ENCODE measurements at places on chromosomes 16 and 17.

DNA sequence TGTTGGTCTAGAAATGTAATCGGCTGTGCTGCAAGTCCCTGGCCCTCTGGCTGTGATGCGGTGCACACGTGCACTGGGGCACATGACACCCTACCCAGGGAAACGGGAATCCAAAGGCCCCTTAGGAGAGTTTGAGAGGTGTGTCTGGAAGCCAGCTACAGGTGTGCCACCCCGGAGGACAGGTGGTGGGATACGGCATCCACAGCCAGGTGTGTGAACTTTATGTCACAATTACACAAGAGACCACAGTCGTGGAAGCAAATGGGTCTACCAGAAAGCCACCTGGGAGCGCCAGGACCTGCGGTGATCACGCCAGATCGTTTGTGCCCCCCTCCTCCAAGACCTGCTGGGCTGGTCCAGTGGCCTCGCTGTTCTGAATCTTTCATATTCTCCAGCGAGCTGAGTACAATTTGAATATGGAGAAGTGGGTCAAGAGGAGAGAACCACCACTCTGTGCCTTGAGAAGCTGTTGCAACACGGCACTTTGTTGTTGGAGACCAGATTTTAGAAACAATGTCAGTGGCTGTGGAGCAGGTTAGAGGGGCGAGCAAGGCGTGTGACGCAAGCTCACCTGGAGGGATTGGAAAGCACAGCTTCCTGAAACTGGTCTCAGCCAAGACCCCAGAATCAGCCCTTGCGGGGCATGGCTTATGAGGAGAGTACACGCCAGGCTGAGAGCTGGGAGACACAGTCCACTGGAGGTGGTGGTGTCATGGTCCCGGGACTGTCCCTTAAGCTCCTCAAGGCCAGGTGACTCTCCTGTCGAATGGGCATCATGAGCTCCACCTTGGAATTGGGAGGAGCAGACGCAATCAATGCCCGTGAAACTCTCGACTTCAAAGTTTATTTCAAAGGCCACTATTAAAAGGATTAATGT lies 37.4 kb downstream of the COX4I1 start:
- DNase-seq = no peak

DNA sequence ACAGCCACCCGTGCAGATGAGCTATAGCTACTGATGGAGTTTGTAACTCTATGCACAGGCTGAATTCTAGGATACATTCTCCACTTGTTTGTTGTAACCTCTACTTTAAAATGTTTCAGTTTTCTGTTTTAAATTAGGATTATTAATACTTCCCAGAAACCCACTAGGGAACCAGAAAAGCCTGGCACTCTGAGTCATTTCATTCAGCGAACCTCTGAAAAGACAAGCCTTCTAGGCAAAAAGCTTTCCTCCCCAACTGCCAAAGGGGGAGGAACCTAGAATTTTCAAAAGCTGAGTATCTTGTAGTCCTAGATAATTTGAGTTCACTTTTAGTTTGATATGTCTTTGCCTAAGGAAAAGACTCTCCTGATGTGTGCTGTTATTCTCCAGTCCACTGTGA lies 43.2 kb downstream of the GOSR1 start:
- no peak for DNase-seq

DNA sequence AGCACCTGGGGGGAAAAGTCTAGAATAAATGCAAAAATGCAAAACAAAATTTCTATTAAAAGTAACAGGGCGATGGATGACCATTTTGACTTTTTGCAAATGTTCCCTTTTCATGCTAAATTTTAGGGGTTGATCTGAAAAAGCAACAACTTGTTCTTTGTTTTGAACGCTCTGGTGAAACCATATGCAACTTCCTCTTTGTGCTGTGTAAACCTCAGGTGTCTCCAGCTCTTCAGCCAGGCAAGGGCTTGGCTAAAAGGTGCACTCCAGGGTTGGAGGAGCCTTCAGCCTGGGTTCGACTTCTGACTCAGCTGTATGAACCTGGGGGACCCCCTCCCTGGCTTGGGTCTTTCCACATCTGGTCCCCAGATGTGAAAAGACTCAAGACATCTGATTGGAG lies 9.5 kb downstream of the IRF8 start:
- peak; percentile 93 for DNase-seq

GRCh38 chr16:84225126-84225525 lies 14.7 kb downstream of the KCNG4 start:
- DNase-seq = no peak

- DNase-seq = no peak
These were observed 20.5 kb downstream of the KRT9 start for GRCh38 chr17:41551365-41551764.

DNA sequence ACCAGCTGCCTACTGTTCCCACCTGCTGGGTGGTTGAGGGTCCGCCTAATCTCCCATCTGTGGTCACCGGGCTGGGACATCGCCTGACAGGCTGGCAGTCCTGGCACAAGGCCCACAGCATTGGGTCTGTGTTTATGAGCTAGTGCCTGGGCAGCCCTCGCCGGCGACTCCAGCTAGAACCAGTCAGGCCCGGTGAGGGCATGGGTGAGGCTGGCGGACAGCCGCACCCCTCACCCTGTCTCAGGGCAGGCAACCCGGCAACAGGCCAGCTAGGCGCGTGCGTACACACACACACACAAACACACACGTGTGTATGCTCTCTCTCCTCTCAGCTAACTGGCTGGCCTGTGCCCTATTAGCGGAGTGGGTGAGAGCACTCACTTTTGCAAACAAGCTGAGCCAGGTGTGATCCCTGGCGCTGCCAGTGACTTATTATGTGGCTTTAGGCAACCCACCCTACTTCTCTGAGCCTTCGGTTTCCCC lies 10.4 kb downstream of the HSD11B2 start:
- DNase-seq = no peak

- no peak for DNase-seq
These were observed 5.7 kb downstream of the CBX1 start for GRCh38 chr17:48095611-48096010.

DNA sequence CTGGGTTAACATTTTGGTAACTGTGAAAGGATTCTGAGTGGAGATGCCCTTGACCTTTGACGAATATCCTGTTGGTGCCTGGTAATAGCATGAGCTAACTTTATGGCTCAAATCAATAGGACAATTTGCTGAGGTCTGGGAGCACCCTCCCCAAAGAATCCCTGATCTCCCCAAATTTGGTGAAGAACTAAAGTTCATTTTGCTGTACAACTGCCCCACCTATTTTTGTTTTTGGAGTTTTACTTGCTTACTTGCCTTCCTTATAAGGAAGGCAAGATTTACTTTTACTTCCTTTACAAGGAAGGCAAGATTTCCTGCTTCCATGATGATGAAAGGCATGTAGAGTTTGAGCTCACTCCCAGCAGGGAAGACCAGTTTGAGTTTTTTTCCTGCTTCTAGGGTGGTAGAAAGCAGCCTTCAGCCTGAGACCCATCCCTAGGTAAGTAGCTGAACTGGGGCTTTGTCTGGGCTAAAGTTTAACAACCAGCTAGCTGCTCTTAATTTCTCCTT lies 2.8 kb downstream of the KRTAP4-9 start:
- DNase-seq = no peak

DNA sequence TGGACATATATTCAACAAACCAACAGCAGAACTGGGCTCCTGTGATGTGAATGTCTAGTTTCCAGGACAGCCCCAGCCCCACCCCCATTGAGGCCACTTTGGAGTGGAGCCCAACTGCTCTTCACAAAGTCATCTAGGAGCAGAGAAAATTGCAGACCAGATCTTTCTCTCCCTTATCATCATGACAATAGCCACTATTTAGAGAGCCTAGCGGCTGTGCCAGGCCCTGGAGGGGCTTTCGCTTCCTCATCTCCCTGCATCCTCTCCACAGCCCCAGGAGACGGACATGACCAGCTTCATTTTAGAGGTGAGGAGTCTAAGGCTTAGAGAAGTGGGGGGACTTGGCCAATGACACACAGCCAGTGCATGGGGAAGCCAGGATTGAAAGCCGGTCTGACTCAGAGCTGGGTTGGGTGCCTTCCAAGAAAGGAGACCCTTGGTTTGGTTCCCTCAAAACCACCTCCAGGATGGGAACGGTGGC lies 1.4 kb downstream of the PRSS8 start:
- DNase-seq = no peak

DNA sequence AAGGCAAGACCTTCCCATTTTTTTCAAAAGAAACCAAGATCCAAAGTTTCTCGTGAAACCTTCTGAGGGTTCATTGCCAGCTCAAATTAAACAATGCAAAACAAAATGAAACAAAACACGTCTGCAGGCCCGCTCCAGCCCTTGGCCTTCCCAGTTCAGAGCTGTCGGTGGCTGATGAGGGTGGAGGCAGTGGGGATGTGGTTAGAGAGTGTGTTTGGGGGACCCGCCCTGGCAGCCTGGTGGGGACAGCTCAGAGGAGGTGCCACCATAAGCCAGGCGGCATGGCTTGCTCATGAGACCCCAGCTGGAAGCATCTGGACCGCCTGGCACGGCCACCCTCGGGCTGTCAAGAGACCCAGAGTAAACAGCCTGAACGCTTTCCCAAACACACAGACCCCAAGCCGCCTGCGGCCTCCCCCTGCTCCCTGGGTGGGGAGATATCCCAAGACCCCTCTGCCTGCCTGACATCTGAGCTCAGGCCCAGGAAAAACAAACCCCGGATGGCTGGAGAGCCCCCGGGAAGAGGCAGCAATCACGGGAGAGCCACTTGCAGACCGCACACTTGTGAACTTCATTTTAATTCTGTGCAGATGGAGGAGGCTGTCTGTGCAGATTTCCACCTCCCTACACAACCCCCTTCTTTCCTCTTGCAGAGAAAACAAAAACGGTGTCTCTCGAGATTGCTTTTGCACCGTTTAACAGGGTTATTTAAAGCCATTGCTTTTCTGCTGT lies 35.4 kb upstream of the LITAF start:
- DNase-seq = peak; percentile 87

DNA sequence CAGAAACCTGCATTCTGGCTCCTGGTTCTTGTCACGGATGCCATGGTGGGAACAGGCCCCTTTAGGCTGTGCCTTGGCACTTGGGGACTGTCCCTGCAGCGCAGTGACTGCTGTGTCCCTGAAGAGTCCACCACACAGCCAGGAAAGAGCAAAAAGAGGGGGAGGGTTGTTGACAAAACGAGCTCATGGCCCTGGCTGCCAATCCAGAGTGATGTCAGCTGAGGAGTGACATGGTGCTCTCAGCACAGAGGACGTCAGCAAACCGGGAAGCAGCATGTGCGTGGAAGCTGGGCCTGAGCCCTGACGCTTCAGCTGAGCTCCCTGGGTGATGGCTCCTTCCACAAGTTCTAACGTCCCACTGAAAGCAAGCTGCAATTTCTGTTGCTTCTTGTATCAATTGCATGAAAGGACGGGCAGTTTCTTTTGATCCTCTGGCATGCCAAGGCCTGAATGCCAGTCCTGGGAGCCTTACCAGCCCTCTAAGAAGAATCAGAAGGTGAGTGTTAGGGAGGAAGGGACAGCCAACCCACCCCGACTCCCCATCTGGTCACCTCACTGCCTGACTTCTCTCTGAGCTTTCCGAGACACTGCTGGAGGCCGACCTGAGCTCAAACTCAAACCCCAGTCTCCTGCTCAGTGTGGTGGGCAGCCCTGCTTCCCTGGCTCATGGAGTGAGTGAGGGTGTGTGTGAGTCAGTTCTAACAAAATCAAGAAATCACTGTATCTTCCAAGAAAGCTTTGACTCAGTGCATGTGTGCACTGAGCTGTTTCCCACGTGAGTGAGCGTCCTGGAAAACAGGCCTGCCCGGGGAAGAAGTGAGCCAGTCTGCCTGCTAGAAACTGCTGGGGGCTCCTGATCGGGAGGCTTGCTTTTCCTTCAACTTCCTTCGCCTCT lies 14.7 kb upstream of the WNT3 start:
- DNase-seq = no peak

DNA sequence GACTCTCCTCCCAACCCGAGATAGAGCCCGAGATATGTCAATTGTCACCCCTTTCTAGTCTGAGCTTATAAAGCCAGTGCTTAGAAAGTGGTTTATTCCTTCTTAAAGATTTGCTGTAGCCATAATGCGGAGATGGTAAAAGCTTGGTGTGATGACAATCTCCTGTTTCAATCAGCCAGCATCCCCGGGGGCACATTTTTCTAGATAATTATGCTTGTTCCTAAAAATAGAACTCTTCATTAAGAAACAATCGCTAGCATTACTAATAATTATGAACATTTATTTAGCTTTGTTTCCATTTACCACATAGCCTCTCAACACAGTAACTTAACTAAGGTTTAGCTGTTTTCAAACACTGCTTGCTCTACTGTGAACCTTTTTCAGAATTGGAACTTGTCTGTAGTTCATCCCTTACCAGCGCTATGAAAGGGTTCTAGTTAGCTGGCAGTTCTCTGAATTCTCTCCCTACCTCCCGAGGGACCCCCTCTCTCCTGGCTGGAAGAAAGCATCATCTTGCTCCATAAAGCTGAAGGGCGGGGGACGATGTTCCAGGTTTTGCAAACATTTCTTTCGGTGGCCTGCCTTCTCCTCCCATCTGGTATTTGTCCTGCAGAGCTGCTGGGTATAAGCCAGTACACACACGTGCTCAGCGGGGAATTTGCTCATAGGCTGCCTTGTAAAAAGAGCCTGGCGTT lies 922 bp upstream of the MRPL58 start:
- no peak for DNase-seq

GRCh38 chr17:62101090-62101489 lies 36.0 kb upstream of the MED13 start:
- no peak for DNase-seq

DNA sequence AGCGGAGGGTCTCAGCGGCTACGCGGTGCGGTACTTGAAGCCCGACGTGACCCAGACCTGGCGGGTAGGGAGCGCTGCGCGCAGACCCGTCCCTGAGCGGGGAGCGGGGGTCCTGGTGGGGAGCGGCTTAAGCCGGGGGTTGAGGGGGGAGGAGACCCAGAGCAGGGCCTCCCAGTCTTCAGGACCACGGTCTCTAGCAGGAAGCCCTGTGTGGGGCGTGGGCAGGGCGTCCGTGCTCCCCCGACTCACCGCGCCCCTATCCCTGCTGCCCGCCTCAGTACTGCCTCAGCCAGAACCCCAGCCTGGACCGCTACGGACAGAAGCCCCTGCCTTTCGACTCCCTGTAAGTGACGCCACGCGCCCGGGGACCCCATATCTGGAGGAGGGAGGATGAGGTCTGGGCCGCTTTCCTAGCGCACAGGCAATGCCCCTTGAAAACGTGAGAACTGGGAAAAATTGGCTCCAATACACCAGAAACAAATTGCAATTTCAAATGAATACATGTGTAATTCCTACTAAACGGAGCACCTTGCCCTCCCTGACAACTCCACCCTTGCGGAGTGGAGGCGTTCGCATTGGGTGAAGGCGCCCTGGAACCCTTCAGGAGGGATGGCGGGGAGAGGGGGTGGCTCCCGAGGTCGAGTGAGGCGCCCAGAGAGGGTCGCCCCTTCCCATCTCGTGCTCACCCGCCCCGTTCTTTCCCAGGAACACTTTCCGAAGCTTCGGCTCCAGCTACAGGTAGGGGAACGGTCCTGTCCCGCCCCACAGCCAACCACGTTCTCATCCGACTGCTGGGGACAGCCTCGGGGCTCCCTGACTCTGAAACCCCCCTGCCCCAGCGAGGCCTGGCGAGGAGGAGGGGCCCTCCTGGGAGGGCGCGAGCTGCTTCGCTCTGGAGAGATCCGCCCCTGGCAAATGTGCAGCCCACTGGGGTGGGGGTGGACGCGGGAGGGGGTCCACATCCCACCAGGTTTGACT lies 14.6 kb upstream of the CNGB1 start:
- no peak for DNase-seq

- DNase-seq = peak; percentile 13
These were observed 123.4 kb downstream of the PRKCB start for GRCh38 chr16:23959072-23959751.
